ENCODE measurements at places on chromosomes 16 and 17.

GRCh38 chr16:88922114-88922825 lies 54.7 kb downstream of the CBFA2T3 start:
- no peak for DNase-seq

DNA sequence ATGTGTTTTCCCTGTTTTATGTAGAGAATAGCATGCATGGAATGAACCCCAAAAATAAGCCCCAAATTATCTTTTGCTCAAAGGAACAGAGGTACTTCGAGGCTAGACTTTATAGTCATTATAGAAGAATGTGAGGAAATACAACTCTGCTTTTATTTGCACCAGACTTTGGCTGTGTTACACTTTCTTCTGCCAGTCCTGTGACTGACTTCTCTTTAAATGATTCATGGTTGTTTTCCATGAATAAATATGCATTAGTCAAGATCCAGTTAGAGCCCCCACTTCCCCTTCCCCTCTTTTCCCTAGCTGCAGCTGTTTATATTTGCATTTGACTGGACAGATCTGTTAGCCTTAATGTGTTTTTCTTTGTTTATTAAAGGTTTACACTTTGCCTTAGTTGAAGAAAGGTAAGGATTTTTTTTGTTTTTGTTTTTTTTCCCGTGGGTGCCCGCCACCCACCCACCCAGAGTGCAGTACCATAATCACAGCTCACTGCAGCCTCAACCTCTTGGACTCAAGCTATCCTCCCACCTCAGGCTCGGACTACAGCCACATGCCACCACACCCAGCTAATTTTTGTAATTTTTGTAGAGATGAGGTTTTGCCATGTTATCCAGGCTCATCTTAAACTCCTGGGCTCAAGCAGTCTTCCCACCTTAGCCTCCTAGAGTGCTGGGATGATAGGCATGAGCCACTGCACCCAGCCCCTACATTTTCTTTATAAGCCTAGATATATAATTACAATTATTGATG lies 152.6 kb downstream of the CYB561 start:
- no peak for DNase-seq

- no peak for DNase-seq
Observed at GRCh38 chr17:4987767-4988567, 492 bp upstream of the CAMTA2 start.

GRCh38 chr17:55444471-55445441 lies 23.1 kb upstream of the MMD start:
- DNase-seq, result no peak

DNA sequence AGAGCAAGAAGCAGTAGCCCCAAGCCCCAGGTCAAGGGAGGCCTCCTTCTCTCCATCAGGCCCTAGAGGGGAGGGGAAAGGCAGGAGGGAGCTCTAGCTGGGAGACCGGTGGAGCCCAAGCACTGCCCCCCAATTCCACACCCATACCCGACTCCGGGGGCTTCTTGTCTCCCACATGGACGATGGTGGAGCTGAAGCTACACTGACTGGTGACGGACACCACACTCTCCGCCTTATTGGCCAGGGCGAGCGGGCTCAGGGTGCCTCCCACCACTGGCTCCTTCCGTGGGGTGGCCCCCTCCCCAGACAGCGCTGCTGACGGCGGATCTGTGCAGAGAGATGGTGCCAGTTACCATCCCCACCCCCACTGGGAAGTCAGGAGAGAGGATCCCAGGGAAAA lies 6.4 kb downstream of the PER1 start:
- no peak for DNase-seq

DNA sequence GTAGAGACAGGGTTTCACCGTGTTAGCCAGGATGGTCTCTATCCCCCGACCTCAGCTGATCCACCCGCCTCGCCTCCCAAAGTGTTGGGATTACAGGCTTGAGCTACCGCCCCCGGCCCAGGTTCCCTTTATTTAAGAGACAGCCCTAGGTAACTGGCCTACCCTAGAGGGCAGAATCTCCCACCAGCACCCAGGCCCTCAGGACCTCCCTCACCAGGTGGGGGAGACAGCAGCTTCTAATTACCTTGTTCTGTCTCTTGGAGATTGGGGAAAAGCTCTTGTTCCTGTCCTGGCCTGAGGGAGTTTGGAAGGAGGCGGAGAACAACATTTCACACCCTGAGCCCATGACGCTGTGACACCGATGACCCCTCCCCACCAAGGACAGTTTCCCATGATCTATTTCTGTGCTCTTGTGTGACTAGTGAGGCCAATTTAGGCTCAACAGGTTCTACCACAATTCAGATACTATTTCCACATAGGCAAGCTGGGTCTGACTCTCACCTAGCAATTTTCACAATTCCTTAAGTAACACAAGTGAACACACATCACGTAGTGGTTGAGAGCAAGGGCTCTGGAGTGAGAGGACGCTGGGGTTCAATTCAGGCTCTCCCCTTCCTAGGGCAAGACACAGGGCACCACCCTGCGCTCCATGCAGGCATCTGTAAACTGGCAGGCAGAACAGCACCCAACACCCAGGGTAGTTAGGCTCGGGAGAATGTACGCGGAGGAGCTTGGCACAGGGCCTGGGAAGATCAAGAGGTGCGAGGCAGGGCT lies 20.4 kb downstream of the HDAC5 start:
- no peak for DNase-seq

GRCh38 chr16:870856-871561 lies 70.5 kb upstream of the GNG13 start:
- DNase-seq, result no peak

DNA sequence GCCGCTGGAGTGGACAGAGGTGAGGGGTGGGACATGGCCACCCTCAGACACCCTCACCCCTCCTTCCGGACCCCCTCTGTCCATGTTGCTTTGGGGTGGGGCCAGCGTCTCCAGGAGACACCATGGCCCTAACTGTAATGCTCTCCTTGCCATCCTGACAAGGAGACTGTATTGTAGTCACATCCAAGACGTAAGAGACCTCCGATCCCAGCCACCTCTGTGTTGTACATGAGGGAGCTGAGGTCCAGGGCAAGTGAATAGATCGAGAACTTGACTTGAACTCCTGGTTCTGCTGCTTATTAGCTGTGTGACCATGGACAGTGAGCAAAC lies 30.2 kb downstream of the POLR3E start:
- no peak for DNase-seq

DNA sequence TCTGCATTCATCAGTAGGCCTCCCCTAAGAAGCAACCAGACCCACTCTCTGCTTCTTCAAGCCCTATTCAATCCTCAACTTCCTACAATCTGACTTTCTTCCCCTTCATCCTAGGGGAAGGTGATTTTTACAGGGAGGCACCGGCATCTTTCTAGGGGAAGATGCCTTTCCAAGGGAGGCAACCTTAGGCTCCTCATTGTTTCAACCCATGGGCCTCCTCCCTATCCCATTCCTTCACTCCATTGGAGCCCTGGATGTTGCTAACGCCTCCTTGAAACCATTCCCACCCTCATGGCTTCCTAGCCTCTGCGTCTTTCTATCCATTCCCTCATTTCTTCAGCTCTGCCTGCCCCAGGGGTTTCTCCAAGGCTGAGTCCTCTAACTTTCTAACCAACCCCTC lies 2.7 kb upstream of the CUEDC1 start:
- DNase-seq, result no peak

GRCh38 chr17:7523033-7523432 lies 25.8 kb upstream of the TNFSF12 start:
- DNase-seq, result no peak

GRCh38 chr17:37135576-37135975 lies 186.8 kb downstream of the AATF start:
- DNase-seq, result no peak

GRCh38 chr16:67120025-67120424 lies 10.3 kb downstream of the PHAF1 start:
- no peak for DNase-seq

DNA sequence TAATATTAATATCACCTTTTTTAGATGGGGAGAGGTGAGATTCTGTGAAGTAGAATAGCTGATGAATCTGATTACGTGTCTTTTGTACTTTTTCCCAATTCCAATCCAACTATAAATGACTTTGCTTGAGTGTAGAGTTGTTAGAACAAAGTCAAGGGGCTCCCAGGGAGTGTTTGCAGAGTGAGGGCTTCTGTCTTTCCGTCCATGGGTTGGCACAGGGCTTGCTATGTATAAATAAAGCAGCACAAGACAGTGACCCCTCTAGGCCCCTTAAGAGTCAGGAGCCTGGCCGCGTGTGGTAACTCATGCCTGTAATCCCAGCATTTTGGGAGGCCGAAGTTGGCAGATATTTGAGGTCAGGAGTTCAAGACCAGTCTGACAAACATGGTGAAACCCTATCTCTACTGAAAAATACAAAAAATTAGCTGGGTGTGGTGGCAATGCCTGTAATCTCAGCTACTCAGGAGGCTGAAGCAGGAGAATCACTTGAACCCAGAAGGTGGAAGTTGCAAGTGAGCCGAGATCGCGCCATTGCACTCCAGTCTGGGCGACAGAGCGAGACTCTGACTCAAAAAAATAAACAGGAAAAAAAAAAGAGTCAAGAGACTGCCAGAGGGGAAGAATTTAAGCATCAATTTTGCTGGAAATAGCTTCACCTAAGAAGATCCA lies 127.9 kb upstream of the HS3ST3A1 start:
- DNase-seq, result no peak

DNA sequence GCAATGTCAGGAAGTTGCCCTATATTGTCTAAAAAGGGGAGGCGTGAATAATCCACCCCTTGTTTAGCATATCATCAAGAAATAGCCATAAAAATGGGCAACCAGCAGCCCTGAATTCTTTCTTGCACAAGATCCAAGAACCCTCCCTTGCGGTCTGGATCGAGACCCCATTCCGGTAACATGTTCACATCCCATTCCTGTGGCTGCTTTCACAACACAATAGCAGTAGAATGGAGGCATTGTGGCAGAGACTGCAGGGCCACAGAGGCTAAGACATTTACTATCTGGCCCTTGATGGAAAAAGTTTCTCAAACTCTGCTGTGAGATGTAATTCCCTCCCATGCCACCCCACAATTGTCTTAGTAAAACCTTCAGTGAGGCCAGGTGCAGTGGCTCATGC lies 73.2 kb downstream of the RMI2 start:
- DNase-seq, result no peak

DNA sequence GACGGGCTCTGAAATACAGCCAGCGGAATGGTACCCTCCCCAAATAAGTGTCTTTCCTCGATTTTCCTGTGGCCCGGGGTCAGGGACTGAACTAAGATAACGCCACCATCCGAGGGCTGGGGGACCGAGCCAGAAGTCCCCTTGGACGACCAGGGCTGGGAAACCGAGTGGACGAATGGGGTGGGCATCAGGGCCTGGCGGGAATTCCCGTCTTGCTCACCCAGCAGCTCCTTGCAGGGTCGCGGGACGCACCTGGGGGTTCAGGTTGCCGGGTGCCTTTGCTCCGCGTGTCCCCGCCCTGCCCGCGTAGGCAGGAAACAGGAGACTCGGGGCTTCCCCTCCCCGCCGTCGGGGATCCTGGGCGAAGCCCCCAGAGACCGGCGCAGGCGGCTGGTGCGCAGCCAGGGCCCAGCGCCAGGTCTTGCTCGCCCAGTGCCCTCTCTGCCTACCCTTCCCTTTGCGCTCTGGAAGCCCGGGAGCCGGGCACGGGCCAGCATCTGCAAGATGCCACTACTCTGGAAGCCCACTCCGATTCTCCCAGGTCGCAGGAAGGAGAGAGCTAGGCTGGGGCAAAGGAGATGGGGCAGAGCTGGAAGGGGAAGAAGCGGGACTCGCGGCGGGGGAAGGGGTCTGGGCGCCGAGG lies 665 bp upstream of the GRIN2C start:
- DNase-seq, result no peak

- no peak for DNase-seq
Observed at GRCh38 chr17:77472468-77473310, 331.9 kb downstream of the SEC14L1 start.
